ENCODE measurements at places on chromosomes 12 and 14.

DNA sequence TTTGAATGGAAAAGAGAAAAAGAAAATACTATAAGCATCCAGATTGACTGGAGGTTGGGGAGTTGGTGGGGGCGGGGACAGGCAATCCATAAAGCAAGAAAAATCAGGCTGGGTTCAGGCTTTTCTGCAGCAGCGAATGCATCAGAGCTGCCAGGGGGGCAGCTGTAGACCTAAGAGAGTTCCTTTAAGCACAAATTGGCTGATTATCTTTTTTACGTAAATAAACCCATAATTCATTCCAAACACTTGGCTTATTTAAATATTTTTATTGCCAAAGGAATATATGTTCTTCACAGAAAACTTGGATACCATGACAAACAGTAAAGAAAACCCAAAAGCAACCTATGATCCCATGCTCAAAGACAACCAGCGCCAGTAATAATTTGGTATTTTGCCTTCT is 10.2 kb downstream of the BDKRB2 start:
- no peak for ATAC-seq

GRCh38 chr14:100586403-100587085 is 673 bp downstream of the BEGAIN start:
- ATAC-seq: peak; percentile 66

DNA sequence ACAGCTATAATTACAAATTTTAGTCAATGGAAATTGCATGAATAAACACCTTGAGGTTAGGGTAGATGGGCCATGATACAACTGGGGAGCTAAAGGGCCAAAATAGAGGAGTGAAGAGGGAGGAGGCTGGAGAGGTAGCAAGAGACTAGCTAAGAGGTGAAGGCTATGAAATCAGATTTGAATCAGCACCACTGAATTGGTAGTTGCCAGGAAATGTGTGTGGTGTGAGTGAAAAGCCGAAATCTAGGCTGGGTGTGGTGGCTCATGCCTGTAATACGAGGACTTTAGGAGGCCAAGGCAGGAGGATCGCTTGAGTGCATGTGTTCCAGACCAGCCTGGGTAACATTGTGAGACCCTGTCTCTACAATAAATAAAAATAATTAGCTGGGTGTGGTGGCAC is 22.7 kb downstream of the YY1 start:
- no peak for ATAC-seq

DNA sequence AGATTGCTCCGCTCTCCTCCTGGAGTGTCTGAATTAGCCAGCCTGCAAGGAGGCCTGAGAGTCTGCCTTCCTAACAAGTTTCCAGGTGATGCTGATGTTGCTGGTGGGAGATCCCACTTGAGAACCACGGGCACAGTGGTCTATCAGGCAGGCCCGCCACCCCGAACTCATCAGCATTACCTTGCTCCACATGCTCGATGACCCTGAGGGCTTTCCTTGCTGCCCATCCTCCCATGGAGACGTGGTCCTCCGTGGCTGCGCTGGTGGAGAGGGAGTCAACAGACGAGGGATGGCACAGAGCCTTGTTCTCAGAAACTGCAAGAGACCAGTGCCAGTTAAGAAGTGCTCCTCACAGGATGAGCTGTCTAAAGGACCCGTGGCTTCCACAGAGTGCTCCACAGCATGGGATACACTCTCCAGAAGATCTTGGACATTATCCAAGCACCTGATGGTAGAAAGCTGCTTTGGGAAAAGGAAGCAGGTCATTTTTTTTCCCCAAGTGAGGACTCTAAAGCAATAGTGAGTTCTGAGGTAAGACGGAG is 18.3 kb downstream of the HAL start:
- no peak for ATAC-seq

GRCh38 chr14:63857466-63858030 is 4.7 kb downstream of the SYNE2 start:
- ATAC-seq: peak; percentile 41

DNA sequence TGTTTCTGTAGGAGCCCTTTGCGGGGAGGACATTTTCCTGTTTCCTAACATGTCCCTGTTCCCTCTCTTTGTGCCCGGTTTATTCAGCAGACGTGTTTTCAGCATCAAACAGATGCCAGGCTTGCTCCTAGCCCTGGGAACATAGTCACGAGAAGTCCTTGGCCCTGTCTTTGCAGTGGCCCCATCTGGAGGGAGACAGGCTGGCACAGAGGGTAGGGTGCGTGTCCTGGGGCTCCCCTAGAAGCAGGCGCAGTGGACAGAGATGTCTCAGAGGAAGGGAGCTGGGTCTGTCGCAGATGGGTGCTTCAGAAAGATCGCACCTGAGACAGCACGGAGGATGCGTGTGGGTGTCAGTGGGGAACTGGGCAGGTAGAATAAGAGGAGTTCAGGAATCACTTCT is 75.0 kb upstream of the DYNC1H1 start:
- ATAC-seq: no peak

DNA sequence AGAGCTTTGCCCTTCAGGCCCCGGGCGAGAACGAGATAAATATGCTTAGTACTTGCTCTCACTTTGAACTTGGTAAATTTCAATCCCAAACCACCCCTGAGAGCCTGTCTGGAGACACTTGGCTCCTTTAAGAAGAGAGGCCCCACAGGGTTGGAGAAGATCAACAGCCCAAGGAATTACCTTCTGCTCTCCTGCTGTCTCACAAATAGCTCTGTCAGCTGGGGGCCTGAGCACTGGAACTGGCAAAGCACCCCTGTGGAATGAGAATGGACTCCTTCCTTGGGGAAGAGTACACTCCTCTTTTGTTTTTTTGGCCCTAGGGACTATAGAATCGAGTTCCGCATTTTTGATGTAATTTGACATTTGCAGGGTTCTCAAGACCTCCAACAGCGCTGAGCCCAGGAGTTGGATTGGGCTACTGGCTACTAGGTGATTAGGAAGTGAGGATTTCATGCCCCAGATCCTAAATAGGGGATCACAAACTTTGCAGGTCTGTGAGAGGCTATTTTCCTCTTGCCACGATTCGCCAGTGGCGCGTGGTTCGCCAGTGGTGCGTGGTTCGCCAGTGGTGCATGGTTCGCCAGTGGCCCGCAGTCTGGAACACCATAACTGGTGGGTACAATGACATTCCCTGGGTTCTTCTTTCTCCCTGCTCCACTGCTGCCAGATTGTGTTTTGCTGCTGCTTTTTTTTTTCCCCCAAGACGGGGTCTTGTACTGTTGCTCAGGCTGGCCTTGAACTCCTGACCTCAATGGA is 17.8 kb upstream of the MEG3 start:
- no peak for ATAC-seq

DNA sequence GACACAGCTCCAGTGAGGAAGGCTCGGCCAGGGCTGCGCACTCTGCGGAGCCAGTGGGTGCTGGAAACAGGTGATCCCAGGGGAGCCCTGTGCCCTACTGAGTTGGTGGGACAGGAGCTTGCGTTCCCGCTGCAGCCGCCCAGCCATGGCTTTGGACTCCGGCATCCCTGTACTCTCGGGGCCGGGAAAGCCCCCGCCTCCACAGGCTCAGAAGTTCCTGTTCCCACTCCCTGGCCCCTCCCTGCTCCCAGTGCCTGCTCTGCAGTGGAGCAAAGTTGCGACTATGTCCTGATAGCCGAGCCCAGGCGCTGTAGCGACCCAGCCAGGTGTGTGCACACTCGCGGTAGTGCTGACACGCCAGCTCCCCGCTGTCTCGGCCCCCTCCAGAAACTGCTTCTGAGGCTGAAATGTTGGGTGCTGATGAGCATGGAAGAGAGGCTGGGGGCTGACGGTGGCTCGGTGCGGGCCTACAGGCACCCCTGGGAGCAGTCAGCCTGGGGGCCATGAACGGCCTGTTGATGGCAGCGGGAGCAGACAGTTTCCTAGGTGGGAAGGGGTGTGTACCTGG is 344.6 kb upstream of the MGAT4C start:
- ATAC-seq: no peak

- ATAC-seq: no peak
These were observed 26.3 kb downstream of the EML1 start for GRCh38 chr14:99819514-99819913.

GRCh38 chr12:124369055-124369826 is 74.3 kb downstream of the RFLNA start:
- ATAC-seq: peak; percentile 56

GRCh38 chr12:6551063-6551461 is 4.8 kb downstream of the IFFO1 start:
- peak; percentile 31 for ATAC-seq

DNA sequence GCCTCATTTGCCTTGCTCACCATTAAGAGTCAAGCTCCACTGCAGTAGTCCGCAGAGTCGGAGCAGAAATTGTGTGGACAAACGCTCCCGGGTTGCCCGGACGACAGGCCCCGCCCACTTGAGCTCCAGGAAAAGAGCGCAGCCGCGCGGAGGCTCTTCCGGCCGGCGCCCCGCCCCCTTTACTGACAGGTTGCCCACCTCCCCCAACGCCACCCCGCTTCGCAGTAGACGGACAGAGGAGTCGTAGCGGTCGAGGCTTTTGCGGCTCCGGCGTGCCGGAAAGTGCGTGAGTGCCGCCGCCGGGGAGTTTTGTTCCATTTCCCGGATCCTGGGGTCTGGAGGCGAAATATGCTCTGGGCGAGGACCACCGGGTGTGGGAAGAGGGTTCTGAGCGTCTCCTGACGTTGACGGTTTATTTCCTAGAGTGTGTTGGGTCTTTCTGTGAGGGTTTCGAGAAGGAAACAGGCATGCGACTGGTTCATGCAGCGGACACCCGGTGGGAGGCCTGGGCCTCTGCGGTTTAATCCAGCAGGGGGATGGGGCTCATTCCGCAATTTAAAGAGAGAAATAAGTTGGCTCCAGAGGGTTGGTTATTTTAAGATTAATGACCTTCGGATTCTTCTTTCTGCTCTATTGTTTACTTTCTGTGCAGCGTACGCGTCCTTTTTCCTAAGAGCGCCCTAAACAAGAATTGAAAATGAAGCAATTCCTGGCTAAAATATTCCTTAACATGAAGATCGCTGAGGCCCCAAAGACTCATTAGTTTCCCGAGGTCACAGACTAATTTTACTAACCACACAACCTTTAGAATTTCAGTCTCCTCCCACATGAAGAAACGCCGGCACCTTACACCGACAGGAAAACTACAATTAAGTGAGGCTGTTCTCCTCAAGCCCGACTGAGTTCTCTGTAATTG is at the start of the genes DNAI7 and ETFRF1:
Gene DNAI7, minus strand, starts transcription at position 105 of the 916 bp plus-strand sequence. Its CDS starts 82 bp downstream, at position 23.
Gene ETFRF1, plus strand, starts transcription at position 182 of the 916 bp plus-strand sequence. CDS start 8,720 bp downstream, outside the sequence.
- peak; percentile 99 for ATAC-seq

DNA sequence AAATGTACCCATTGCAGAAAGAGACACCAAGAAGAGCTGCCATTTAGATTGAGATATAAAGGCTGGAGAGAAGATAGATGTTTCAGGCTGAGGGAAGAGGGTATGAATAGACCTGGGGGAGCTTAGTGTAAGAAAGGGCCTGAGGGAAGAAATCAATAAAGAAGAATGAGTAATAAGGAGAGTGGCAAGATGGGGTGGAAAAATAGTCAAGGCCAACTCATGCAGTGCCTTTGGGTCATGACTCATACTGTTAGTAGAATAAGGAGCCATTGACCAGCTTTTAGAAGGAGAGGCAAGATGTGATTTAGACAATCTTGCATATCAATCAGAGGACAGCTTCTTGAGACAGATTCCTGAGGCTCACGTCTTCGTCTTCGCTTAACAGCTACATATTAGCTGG is 287.5 kb downstream of the DUSP6 start:
- peak; percentile 90 for ATAC-seq

- ATAC-seq: no peak
These were observed 130.8 kb upstream of the CNTN1 start for GRCh38 chr12:40561395-40561966.

GRCh38 chr14:88613552-88614010 is 50.7 kb downstream of the ZC3H14 start:
- peak; percentile 15 for ATAC-seq

- no peak for ATAC-seq
These were observed 5.8 kb upstream of the PIP4K2C start for GRCh38 chr12:57585156-57585555.

DNA sequence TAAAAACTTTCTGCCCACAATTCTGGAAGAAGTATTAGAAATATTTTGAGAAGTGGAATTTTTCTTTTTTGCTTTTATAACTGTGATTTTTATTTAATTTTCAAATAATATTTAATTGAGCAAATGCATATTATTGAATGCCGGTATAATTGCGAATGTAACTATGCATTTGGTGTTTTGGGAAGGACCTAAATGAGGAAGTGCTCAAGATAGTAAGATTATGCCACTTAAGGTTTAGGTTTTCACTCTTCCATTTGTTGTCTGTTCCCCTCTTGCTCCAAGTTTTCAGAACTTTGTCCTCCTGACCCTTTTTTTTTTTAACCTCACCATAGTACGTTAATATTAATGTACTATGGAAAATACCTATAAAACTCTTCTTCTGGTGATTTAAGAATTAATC is 85.8 kb downstream of the KIAA0586 start:
- no peak for ATAC-seq

- ATAC-seq: no peak
These were observed at the start of gene PLD4 for GRCh38 chr14:104924421-104925213. Gene PLD4 (plus strand): TSS chr14:104924879. CDS start chr14:104927141, 2,262 bp downstream.

DNA sequence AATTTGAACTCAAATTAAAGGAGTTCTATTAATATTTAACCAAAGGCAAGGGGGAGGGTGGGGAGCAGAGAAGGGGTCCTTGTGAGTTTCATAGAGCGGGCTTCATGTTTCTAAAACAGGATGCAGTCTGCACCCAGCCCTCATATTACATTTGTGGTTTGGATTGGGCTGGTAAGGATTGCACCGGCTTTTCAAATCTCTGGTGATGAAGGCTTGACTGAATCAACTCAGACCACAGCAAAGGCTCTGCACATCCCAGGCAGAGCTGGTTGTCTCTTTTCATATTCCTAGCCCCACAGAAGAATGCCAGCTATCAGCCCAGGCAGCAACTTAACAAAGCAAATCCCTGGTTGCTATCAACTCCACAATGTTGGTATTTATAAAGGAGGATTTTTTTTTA is 1221.4 kb downstream of the VRK1 start:
- ATAC-seq: no peak

DNA sequence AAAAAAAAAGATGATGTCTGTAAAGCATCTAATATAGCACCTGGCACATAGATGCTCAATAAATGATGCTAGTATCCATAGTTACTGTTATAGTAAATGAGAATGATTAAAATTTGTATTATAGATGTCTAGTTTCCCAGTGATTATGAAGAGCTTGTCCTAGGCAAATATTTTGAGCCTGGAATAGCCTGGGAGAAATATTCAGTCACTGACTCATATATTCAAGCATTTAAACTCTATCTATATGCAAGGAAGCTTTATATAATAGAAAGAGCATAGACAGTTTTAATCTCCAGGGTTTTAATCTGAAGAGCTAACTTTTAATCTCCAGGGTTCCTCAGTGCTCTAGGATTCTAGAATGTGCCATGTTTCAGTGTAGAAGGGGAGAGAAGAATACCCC is 91.5 kb upstream of the VASH1 start:
- no peak for ATAC-seq

Measured in esophagus mucosa (tissue), 1 donor.